ENCODE measurements at places on chromosomes 4 and X.

GRCh38 chrX:100376576-100376975 lies 33.5 kb downstream of the PCDH19 start:
- no peak for DNase-seq

DNA sequence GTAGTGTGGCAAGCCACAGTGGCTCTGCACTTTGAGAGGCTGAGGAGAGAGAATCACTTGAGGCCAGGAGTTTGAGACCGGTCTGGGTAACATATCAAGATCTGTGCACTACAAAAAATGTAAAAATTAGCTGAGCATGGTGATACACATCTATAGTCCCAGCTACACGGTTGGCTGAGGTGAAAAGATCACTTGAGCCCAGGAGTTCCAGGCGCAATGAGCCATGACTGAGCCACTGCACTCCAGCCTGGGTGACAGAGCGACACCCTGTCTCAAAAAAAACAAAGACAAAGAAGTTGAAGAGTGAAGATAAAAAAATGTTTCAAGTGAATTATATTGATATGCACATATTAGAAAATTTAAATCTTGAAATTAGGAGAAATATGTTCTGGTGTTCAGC lies 46.3 kb downstream of the SULT1B1 start:
- DNase-seq = no peak

DNA sequence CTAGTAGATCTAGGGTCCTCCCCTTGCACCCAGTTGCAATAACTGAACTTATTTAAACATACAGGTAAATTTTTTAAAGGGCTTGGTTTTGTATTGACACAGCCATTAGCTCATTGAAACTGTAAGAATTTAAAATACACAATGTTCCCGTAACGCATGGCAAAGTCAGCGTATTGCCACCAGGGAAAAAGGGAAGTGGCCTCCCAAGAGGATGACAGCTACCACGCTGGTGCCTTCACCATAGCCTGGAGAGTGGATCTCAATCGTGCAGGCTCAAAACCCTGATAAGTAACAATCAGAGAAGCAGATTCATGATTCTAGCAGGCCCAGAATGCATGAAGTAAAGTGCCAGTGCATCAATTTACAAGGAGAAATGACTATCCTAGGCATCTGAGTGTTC lies 49.4 kb upstream of the RELL1 start:
- no peak for DNase-seq

GRCh38 chr4:53039741-53040458 lies 177.8 kb downstream of the RASL11B start:
- no peak for DNase-seq

GRCh38 chr4:1998296-1998695 lies 10.5 kb downstream of the NELFA start:
- DNase-seq = no peak

DNA sequence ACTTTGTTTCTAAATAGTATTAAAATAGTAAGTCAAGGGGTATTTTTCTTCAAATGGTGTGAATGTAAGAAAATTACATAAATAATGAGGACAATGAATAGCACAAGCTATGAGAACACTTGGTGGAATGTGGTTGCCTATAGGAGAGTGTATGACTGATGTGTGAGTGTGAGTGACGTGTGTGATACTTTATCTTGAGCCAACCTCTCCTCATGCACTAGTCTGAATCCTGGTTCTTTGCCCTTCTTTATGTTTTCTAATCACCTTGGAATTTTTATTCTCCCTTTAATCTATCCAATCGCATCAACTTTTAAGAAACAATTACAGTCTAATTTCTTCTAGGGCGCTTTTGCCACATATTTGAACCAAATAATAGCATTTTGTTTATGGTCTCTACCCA lies 98.2 kb downstream of the YIPF7 start:
- no peak for DNase-seq

GRCh38 chrX:20522420-20522819 lies 255.7 kb upstream of the RPS6KA3 start:
- DNase-seq = no peak

- DNase-seq = no peak
These were observed 48.8 kb downstream of the PPP2R2C start for GRCh38 chr4:6423575-6423974.

GRCh38 chrX:77003956-77004355 lies 443.2 kb upstream of the FGF16 start:
- no peak for DNase-seq

- no peak for DNase-seq
These were observed 693 bp downstream of the COL4A6 start for GRCh38 chrX:108437349-108438109.

DNA sequence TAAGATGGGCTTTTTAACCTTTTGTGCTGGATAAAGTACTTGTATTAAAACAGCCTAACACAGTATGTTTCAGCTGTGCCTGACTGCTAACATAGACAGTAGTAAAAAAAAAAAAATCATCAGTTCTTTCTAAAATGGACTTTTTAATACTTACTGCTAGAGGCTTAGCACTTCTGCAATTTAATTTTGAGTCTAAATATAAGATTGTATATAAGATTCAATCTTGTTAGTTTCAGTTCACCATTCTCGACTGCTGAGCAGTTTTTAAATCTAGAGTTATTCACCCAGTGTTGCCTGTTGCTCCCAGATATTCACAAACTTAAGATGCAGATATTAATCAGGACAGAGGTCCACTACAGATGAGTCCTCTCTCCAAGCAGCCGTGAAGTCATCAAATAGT lies 6.8 kb downstream of the PLA2G12A start:
- DNase-seq = no peak

DNA sequence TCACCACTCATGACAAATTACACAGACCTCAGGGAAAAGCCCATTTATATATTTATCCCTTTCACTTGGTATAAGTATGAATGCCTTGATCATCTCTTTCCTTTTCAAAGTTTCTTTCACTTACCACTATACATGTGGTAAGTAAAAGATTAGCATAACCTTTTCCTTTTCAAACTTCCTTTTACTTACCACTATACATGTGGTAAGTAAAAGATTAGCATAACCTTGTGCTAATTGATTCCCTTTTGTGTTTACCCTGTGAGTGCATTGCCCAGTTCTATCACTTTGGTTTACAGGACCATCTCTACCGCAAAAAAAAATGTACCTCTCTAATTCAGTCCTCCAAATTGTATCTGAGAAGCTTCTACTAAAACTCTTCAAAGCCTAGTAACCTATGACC lies 32.7 kb upstream of the TCEANC start:
- no peak for DNase-seq

- no peak for DNase-seq
These were observed 28.1 kb downstream of the LGI2 start for GRCh38 chr4:25002681-25003080.

DNA sequence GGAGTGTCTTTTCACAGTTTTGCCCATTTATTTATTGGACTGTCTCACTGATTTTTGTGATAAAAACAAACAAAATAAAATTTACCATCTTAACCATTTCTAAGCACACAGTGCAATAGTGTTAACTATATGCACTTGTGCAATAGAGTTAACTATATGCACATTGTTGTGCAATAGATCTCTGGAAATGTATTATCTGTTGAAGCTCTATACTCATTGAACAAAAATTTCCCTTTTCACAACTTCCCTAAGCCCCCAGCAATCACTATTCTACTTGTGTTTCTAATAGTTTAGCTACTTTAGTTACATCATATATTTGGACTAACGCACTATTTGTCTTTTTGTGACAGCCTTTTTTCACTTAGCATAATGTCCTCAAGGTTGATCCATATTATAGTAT lies 59.7 kb upstream of the BEX4 start:
- no peak for DNase-seq

- no peak for DNase-seq
These were observed 515.6 kb upstream of the GNPDA2 start for GRCh38 chr4:45241976-45242375.

DNA sequence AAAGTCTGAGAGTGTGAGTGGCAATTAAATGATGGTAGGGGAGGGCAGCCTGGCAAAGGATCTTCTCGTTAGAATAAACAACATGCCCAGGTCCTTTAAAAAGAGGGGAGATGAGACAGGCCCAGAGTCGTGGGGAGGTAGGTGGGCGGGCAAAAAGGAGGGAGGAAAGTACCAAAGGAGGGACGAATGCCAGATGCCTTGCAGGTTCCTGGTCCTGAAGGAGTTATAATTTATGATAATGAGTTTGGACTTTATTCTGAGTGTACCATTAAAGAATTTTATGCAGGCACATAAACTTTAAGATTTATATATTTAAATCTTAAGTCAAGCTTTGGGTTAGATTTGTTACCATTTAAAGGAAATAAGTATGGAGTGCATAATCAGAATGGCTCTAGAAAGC lies 62.3 kb upstream of the SMARCA5 start:
- DNase-seq = no peak

DNA sequence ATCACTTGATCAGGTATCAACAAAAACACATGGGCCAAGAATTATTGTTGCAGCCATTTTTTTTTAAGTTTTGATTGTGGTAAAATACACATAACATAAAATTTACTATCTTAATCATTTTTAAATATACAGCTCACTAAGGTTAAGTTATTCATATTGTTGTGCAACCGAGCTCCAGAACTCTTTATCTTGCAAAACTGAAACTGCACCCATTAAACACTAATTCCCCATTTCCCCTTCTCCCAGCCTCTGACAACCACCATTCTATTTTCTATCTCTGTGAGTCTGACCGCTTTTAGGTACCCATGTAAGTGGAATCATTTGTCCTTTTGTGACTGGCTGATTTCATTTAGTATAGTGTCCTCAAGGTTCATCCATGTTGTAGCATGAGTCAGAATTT lies 126.2 kb upstream of the NDP start:
- no peak for DNase-seq

DNA sequence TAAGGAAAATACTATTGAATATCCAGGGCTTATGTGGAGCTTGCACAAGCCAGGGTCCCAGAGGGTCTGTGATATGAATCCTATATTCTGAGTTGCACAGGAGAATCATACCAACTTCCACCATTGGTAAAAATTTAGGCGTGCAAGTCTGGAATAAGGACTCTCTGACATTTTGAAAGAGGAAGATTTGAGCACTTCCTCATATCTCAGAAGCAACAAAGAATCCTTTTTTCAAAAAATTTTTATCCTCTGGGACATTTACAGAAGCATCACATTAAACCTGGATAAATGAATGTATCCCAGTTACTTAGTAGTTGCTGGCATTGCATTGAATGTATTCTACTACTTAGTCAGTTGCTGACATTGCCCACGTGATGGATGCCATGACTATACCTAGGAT lies 24.2 kb upstream of the CAMK2D start:
- DNase-seq = no peak

DNA sequence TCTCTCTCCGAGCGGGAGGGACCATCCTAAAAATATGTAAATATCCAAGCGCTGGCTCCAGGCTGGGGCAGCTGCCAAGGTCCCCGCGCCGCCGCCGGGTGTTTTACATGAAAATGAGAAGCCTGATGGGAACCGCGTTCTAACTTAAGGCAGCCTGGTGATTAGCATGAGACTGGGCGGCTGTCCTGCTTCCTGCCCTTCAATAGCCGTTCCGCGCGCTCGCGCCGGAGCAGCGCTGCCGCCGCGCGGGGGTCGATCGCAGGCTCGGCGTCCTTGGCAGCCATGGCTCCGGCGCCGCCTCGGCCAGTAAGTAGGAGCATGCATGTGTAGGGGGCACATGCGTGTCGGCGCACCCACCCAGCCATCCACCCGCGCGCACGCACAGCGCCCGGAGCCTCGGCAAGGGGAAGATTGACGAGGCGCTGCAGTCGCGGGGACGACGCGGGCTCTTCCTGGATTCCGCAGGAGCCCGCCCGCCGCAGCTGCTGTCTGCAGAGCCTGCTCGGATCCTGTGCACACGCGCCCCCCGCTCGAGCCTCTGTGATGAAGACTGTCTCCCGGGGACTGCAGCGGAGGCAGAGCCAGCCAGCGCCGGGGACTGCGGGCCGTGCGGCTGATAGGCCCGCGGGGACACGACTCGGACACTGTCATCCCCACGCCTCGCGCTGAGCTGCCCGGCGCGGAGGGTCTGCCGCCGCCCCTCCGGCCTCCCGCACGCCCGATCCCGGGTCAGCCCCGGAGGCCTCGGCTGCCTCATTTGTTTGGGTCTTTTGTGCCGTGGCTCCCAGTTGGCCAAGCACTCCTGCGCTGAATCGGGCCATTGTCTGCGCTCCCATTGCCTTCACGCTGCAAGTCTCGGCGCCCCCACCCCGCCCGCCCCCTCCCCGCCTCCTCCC lies 734 bp downstream of the STOX2 start:
- no peak for DNase-seq

DNA sequence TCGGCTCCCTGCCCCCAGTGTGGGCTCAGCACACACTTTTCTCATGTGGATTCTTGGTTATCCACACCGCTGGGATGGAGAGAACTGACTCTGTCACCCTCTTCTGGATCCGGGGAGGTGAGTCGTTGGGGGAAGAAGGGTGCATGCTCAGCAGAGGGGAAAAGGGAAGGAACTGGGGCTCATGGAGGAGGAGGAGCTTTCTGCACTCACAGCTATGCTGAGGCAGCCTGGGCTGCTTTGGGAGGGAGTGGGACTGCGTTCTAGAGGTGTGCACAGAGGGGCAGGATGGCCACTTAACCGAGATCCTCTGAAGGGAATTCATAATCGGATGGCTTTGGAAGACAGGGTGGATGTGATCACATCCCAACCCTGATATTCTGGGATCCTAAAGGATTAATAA lies 51.6 kb downstream of the RTL5 start:
- no peak for DNase-seq

GRCh38 chr4:59393780-59394179 lies 1806.3 kb upstream of the ADGRL3 start:
- DNase-seq = no peak

Measured in activated T-helper 9 cell treated with anti-CD3 and anti-CD28 coated beads, Interleukin-2, amount 50 U/mL, for 16 hours (primary cell).